Lung (tissue), 17 donors: ENCODE measurements at places on chromosomes 1 and 21. TPM values are rescaled to one million over a fixed set of nuclear protein-coding genes. Genes with fewer than 3 reads are reported as not detected.

SV2A gene
- total RNA-seq: 2.4 TPM

AUNIP gene
- 1.1 TPM for total RNA-seq

RAB3B gene
- total RNA-seq: 0.18 TPM

GBP6 gene
- total RNA-seq: 0.98 TPM

AADACL4 gene
- not detected for total RNA-seq

- H3K36me3 ChIP-seq: peaks cover 54% of the 10 kb centered on the region
- no peaks in the 10 kb centered on the region for H3K4me1 ChIP-seq
- no peak overlapping the region for H3K27ac ChIP-seq
- H3K4me3 ChIP-seq: no peak overlapping the region
- no peak for DNase-seq
Observed at GRCh38 chr1:55073187-55073916, 34.0 kb downstream of the PCSK9 start.

- peaks cover 9% of the 10 kb centered on the region for H3K4me1 ChIP-seq
- no peaks in the 10 kb centered on the region for H3K36me3 ChIP-seq
- DNase-seq: no peak
- H3K4me3 ChIP-seq: no peak overlapping the region
Observed at GRCh38 chr1:184975208-184975870, 1.0 kb upstream of the NIBAN1 start.

DNA sequence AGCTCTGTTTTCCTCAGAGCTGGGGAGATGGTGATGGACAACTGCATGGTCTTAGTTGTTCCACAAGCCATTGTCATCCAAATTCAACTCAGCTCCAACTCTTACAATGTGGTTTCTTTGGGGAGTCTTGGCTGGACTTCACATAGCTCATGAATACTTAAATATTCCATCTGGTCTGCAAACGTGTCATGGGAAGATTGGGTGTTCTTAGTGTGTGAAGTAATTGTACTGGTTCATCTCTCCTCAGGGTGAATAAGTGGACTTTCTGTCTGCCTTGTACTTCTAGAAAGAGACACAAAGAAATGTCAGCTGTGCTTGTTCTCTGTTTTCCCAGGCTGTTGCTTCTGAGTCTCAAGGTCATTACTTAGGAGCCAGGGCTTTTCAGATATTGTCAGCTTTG lies 106.6 kb downstream of the VPS13D start:
- H3K4me1 ChIP-seq: no peaks in the 10 kb centered on the region
- no peaks in the 10 kb centered on the region for H3K27me3 ChIP-seq
- H3K36me3 ChIP-seq: peaks cover 12% of the 10 kb centered on the region
- no peak for DNase-seq
- no peak overlapping the region for H3K4me3 ChIP-seq
